Small intestine (tissue), 16 donors: ENCODE measurements at places on chromosomes 1 and 21. TPM values are rescaled to one million over a fixed set of nuclear protein-coding genes. Genes with fewer than 3 reads are reported as not detected.

DNA sequence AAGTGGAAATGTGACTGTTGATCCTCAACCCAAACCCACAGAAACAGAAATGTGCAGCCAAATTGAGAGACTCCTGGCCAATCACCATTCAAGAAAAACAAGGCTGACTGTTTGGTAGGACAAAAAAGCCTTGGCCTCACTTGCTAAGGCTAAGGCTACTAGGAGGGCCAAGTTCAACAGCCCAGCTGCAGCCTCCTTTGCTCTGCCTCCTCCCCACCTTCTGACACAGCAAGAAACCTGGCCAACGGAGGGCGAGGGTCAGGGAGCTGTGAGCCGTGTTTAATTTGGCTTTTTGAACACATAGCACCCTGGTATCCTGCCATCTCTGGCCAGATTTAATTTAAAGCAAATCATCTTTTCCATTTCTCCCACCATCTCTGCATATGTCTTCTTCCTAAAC is 165.8 kb upstream of the RAB4A start:
- DNase-seq: no peak

- no peak for DNase-seq
Measured at GRCh38 chr1:6534248-6534822, 20.0 kb downstream of the NOL9 start.

- no peak for DNase-seq
Measured at GRCh38 chr1:232474826-232475225, 155.1 kb downstream of the SIPA1L2 start.

DNA sequence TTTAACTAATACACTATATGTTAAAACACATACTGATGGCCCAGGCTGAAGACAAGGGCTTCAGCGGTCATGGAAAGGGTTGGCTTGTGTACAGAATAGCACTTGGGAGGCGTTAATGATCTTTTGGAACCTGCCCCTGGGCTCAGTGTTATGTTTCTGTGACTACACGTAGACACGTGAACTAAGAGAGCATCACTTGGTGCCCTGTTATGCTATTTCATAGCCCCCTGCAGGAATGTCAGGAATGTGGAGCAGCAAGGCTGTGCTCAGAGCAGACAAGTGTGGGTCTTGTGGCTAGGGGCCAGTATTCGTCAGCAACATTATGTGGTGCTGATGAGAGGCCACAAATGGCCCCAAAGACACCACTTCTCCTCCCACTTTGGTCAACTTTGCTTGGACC is 132.4 kb downstream of the MAP3K21 start:
- DNase-seq: no peak

DNA sequence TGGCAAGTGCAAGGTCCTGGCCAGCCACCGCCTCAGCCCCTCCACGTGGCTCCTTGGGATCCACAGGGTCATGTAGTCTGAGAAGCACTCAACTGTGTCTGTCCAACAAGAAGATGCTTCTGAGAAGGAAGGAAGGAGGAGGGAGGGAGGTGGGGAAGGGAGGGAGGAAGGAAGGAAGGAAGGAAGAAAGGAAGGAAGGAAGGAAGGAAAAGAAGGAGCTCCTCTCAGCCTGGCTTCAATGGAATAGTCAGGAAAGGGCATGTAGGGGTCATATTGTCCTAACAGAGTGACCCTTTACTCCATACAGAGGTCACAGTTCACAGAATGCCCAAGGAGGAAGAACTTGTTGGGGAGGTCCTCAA is 42.5 kb upstream of the TARDBP start:
- DNase-seq: no peak

DNA sequence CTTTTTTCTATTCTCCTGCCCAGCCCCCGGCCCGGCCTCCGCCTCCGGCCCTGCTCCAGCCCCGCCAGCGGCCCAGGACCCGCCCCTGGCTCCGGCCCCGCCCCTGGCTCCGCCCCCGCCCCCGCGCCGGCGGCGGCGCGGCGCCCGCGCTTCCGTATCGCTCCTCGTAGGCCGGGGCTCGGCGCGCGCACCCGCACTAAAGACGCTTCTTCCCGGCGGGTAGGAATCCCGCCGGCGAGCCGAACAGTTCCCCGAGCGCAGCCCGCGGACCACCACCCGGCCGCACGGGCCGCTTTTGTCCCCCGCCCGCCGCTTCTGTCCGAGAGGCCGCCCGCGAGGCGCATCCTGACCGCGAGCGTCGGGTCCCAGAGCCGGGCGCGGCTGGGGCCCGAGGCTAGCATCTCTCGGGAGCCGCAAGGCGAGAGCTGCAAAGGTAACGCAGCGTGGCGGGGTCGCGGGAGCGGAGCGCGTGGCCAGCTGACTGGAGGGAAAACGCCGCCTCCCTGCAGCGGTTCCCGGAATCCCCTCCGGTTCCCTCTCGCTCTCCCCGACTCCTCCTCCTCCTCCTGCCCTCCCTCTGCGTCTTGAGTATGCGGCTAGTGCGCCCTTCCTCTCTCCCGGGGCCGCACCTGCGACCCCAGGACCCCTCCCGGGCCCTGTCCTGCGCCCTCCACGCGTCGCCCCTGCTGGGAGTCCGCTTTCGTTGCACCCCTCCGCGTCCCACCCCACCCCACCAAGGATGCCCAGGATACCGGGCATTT is at the start of gene IFNAR2:
TSS of gene IFNAR2 (plus strand) at position 155 of the 761 bp plus-strand sequence. CDS start 11,985 bp downstream, outside the sequence.
- DNase-seq: peak; percentile 59

DNA sequence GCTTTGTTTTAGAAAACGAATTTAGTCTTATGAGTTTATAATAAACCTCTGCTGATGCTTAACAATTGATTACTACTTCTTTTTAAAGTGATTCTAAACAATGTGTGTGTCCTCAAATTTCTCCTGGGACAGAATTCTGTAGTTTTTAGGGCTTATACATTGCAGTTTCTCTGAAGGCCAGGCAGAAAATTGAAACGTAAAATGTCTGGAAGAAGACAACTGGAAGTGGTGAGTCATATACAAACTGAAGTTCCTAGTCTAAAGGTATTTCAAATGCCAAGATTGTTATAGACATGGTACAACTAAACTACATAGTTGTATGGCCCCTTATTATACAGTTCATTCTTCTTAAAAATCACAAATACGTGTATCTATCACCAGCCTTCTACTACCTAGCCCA is 30.5 kb upstream of the RC3H1 start:
- DNase-seq: no peak

DNA sequence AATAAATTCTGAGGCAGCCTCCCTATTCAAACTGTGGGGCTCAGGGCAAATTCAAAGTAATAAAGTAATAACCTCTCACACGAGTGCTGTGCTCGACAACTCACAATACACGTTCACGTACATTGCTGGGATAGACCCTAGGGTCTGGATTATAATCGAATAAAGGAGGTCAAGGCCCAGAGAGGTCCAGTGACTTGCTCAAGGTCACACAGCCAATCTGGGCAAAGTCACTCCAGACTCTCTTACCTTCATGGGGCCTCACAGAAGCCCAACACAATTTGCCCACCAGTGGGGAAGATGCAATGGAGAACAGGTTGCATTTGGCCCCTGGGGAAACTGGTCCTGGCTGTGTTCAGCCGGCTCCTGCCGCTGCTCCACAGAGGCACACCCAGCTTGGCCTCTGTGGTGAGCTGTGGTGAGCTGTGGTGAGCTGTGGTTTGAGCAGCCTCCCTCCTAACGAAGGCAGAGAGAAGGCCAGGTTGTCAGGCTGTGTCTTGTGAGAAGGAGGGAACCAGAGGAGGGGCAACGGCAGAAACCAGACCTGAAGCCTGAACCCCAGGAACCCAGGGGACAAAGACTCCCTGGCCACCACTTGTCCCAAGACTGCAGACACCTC is 35.1 kb downstream of the NUAK2 start:
- DNase-seq: no peak

GRCh38 chr21:38784458-38785266 is 21.1 kb upstream of the ETS2 start:
- peak; percentile 76 for DNase-seq

DNA sequence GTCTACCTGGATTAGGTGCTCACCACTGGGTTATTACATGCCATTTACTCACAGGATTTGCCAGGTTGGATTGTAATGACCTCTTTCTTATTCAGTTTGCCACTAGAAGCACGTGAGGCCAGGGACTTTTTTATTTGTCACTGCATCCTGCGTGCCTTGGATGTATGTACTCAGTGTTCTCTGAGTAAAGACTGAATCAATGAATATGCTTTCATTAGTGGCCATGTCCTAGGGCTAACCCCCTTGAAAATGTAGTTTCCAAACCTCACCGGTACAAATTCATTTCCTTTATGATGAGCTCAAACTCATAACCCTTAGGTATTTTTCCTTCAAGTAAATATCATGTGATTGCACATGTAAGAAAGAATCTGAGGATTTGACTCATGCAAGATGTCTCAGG is 1.3 kb upstream of the ZP4 start:
- no peak for DNase-seq

GRCh38 chr1:206415942-206416341 is 54.3 kb upstream of the IKBKE start:
- DNase-seq: no peak

DNA sequence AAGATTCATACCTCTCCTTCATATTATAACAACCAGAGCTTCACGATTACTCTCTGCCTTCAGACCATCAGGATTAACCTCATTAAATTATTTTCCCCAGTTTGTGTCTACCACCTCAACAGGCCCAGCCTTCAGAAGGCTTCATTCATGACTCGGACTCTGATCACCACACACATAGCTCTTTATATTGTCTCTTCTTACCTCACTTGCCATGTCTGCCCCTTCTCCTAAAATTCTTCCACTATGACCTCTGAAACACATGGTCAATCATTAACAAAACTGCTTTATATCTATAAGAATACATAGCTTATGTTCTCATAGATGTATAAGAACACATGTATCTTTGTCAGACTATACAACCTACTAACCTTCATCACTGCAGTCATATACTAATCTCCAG is 79.8 kb downstream of the USP1 start:
- peak; percentile 66 for DNase-seq

DNA sequence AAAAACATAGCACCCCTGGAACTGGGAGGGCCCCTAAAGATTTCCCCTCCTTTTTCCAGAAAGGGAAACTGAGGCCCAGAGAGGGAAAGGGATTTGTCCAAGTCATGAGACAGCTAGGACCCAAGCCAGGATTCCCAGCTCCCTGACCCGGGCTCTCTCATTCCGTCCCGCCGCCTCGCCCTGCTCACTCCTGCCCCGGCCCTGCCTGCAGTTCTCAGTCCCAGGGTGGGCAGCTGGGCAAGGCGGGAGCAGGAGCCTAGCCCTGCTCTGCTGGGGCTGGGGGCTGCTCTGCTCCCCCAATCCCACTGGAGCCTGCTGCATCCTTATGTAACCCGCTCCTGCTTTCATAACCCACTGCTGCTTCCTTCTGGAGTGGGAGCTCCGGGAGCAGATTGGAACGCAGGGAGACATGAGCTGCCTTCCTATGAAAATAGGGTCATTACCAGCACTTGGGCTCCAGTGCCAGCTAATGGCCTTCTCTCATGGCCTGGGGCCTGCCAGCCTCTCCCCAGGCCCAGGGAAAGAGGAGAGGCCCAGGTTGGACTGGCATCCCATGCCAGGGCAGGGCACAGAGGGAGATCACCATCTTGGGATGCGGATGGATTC is 84.5 kb downstream of the CAMK2N1 start:
- no peak for DNase-seq

The CFAP57 gene
- polyA plus RNA-seq: not detected

The DCLRE1B gene
- 1.1 TPM for polyA plus RNA-seq

The AMY2A gene
- not detected for polyA plus RNA-seq

The MTARC1 gene
- 5.4 TPM for polyA plus RNA-seq

The IL10 gene
- polyA plus RNA-seq: not detected

The IL22RA1 gene
- 29.1 TPM for polyA plus RNA-seq

The SPEN gene
- 19.0 TPM for polyA plus RNA-seq

The IL23R gene
- polyA plus RNA-seq: not detected

The RGSL1 gene
- polyA plus RNA-seq: not detected
